ENCODE measurements at places on chromosomes 16 and 17.

- no peak for DNase-seq
These were observed 23.1 kb downstream of the MPHOSPH6 start for GRCh38 chr16:82146957-82147356.

- no peak for DNase-seq
These were observed 787 bp downstream of the AMDHD2 start for GRCh38 chr16:2520784-2521531.

DNA sequence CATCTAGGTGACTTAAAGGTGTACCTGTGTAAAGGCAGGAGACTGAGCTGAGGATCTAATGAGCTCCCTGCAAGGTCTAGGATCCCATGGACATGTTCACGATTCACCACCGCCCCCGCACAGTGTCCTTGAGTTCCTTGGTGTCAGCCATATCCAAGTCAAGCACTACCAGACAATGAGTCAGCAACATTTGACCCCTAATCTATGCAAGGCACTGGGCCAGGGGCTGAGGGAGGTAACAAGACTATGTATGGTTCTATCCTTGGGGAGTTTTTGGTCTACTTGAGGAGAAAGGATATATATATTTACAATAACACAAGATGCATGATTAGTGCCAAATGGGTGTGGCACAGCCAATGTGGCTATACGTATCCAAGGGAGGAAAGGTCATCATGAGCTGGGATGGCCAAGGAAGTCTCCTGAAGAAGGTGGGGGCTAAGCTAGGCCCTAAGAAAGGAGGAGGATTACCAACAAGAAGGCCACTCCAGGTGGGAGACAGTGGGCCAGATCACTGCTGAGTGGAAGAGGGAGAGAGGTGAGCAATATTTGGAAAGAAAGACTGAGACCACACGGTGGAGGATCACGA, 35.0 kb downstream of the ITGB3 start:
- no peak for DNase-seq

- no peak for DNase-seq
These were observed 673.8 kb downstream of the MAF start for GRCh38 chr16:78926723-78927210.

DNA sequence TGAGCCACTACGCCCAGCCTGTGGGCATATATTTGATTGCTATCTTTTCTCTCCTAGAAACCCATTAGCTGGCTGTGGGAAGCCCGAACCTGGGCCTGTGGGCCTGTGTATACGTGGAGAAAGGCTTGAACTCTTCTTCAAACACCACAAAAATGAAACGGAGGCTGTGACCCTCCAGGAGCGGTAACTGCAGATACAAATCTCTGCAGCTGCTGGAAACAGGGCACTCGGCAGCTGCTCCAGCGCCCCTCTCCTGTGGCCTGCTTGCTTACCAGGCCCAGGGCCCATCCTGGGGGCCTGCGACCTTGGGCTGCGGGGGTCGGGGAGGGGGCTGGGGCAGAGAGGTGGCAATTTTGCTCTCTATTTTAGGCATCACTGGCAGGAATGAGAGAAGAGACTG, 28.0 kb upstream of the MTSS2 start:
- DNase-seq: no peak

- DNase-seq: no peak
These were observed 67.1 kb downstream of the ABCC1 start for GRCh38 chr16:16016388-16016964.

DNA sequence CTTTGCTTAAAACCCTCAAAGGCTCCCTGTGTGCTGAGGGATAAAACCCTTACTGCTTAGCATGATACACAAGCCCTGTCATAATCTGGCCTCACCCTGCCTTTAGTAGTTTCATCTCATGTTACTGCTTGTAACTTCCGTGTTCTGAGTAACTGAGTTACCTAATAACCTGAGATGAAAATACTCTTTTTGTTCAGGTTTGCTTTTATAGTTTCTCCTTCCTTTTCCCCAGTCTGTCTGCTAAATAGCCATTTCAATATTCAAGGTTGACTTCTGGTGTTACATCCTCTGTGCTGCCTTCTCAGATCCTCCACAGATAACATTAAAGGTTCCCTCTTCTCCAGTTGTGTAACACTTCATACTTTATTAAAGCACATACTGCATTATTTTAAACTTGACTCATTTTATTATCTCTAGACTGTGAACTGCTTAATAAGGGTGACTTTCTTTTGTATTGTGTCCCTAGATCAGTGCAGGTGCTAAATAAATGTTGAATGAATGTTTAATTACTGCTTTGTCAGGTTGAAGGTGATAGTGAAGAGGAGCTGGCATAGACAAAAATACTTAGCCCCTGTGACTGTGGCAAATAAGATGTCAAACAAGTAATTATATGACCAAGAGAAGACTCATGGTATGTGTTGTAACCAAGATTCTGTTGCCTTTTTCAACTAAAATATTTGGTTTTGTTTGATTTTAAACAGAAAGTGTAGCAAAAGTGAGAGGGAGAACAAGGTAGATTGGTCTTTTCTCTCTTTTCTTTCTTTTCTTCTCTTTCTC, 47.8 kb downstream of the NFAT5 start:
- DNase-seq: no peak

- DNase-seq: no peak
These were observed 29.9 kb downstream of the PIK3R6 start for GRCh38 chr17:8837563-8838075.

GRCh38 chr17:40563220-40564052, 1.8 kb downstream of the CCR7 start:
- no peak for DNase-seq

GRCh38 chr17:64635647-64636305, 26.3 kb downstream of the SMURF2 start:
- peak; percentile 95 for DNase-seq

DNA sequence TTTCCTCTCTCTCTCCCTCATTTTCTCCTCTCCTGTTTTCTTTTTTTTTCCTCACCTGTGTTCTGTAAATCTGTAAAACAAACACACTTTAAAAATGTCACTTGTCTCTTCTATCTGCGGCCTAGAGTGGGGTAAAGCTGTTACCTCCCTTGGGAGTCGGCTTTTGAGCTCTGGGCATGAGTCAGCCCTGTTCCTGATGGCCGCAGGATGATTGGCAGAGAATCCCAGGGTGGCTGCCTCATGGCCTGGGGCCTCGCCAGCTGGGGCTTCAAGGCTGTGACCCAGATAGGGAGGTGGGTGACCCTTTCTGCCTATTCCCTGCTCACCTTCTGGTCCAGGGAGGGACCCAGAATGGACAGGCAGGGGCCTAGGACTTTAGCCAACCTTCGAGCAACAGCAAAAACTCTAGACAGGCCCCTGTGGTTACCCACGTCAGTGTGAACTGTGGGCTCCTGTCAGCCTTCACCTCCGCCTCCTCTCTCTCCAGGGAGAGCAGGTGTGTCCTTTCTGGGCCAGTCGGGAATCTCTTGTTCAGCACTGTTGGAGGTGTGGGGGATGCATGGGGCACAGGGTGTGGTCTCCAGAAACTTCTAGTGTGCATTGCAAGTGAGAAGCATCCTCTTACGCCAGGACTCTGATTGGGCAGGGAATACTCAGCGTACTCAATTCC, 87.4 kb downstream of the RAP1GAP2 start:
- no peak for DNase-seq

- no peak for DNase-seq
These were observed 9.3 kb downstream of the BPTF start for GRCh38 chr17:67834634-67835033.

DNA sequence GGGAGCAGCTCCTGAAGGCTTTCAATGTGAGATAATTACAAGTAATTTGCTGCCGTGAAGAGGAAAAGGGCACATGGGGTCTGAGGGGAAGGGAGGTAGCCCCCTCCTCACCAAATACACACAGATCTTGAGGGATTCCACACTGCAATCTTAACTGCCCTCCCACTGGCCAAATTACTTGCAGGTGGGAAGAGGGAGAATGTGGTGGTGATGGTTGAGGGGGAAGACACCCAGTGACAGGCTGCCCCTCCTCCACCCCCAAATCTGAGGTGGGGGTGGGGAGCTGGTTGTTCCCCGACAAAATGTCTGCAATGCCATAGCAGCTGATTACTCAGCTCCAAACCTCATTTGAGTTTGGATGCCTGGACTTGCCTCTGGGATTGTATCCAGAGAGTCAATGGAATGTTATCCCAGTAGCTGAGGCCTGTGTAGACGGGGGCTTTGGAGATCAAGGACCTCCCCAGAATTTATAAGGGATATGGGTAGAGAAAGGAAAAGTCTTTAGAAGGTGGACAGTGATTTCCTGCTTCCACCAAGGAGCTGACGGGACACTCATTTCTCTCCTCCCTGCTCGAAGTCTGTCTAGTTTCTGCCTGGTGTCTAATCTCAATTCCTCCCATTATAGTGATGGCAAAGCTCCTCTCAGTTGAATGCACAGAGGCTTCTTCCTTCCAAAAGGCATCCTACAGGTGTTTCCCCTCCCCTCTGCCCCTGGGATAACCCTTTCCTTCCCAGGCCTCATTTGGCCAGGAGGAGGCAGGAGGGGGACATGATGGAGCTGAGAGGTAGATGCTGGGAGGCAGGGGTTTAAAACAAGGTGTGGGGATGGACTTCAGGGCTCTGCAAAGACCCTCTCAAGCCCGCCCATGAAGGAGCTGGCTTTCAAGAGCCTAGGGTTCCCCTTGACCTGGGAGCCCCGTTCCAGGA, 8.7 kb downstream of the DLX4 start:
- DNase-seq: no peak

DNA sequence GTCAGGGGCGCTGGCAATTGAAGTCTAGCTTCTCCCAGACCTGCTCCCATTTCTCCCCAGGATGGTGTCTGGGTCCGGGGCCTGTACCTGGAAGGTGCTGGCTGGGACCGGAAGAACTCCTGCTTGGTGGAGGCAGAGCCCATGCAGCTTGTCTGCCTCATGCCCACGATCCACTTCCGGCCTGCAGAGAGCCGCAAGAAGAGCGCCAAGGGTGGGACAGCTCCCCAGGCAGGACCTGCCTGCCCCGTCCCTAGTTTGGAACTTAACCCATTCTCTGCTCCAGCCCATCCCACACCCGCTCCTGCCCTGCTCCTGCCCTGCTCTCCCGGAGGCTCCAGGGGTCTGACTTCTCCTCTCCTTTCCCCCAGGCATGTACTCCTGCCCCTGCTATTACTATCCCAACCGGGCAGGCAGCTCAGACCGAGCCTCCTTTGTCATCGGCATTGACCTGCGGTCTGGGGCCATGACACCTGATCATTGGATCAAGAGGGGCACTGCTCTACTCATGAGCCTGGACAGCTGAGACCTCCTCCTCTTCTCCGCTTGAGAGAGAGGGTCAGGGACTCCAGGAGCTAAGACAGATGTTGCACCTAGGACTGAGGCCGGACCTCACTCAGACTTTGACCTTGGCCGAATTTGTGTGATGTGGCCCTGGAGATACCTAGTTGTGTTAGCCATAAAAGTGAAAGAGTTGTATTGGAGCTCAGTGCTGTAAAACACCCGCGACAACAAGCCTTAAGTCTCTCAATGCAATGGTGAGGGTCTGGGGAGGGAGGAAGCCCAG, 814 bp upstream of the KDM6B start:
- DNase-seq: no peak

DNA sequence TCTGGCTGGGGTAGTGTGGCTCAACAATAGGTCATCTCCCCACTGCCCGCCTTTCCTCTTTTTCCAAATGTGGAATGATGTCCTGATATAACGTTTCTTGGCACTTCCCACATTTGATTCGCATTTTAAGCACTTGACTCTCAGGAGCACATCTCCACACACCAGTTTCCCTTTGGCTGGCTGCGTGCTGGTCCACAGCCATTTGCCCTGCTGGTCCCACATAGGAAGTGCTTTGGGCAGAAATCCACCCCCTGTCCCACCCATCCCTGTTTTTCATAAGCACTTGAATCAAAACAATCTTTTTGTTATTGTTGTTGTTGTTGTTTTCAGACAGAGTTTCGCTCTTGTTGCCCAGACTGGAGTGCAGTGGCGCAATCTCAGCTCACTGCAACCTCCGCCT, 24.0 kb upstream of the TNFRSF13B start:
- DNase-seq: no peak

DNA sequence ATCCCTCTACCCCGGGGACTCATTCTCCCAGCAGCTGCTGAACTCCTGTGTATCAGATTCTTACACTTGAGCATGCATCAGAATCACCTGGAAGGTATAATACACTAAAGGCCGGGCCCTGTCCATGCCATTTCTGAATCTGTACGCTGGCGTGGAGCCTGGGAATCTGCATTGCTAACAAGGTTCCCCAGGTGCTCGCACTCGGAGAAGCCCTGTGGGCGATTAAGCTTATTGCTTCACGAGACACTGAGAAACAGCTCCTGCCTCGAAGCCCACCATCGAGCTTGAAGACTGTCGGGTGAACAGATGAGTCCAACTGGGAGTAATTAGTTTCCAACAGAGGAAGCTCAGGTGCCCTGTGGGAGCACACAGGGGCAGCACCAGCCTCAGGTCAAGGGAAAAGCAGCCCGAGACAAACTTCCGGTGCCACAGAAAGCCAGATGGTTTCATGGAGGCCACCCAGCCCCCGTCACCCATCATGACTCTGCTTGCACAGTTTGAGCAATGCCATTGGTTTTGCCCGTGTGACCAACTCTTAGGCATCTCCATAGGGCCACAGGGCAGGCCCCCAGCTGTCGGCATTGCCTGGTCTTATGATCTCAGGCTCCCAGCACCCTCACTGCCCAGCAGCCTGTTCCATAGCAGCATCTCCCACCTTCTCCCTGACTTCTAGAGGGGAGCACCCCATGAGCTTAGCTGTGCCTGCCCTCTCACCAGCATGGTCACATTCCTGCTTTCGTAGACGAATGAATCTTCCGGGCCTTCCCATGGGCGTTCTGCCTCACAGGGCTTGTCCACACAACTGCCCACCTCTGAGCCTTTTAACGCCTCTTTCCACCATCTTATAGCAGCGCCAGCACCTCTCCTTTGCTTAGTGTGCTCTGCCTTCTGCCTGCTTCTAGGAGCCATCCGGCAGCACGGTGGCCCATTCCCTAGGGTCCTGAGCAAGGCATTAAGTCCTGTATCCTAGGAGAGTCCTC, 10.9 kb downstream of the CTRB2 start:
- DNase-seq: no peak

DNA sequence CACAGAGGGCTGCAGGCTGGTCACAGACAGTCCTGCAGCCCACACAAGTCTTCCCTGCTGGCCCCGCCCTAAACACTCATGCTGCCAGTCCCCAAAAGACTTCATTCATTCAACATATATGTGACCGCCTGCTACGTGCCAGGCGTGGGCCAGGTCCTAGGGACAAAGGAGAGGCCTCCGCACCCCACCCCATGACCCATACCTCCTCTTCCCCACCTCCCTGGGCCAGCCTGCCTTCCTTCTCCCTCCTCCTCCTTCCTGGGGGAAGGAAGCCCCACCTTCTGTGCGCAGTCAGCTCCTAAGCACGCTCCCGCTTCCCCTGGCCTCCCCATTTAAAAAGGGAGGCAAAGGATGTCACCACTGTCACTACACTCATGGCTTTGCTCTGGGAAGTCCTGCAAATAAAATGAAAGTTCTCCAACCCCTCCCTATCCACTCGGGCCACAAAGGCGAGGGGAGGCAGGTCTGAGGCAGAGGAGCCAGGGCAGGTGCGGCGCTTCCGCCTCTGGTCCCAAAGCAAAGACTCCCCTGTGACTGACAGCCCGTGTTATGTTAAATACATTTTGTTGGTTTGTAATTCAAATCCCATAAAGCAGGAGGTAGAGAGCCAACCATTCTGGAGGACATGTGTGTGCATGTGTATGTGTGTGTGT, 9.0 kb downstream of the DNAAF8 start:
- DNase-seq: no peak

- no peak for DNase-seq
These were observed 26.6 kb downstream of the LASP1 start for GRCh38 chr17:38896346-38896954.

GRCh38 chr17:40615068-40615840, 32.4 kb downstream of the SMARCE1 start:
- no peak for DNase-seq

Measured in fibroblast of skin of left quadriceps (primary cell).